ENCODE measurements at places on chromosomes 2 and 18.

GRCh38 chr2:174325373-174326160, 9.2 kb upstream of the SP9 start:
- DNase-seq, result no peak

- no peak for DNase-seq
These were observed 13.7 kb downstream of the PDCD1 start for GRCh38 chr2:241844831-241845578.

- no peak for DNase-seq
These were observed 51.3 kb downstream of the ZNF516 start for GRCh38 chr18:76443519-76444445.

DNA sequence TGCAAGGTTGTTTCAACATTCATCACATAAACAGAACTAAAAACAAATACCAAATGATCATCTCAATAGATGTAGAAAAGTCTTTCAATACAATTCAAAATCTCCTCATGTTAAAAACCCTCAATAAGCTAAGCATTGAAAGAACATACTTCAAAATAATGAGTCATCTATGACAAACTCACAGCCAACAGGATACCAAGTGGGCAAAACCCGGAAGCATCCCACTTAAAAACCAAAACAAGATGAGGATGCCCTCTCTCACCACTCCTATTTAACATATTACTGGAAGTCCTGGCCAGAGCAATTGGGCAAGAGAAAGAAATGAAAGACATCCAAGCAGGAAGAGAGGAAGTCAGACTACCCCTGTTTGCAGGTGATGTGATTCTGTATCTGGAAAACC, 992.2 kb upstream of the PIK3C3 start:
- DNase-seq, result no peak

- DNase-seq, result no peak
These were observed 28.0 kb downstream of the EMILIN2 start for GRCh38 chr18:2874765-2875164.

DNA sequence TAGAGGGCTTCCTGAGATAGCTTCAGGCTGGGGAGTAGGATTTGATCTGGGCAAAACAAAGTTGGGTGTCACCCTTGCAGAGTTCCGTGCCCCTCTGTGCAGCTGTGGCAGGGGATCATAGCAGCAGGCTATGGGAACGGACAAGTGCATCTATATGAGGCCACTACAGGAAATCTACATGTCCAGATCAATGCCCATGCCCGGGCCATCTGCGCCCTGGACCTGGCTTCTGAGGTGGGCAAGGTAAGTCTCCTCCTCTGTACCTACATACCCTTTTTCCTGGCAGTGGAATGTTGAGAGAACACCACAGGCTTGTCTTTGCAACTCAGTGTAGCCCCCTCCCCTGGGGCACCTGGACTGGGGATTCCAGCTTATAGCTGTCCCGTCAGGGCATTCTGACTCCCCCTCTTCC, 3.5 kb downstream of the WDR54 start:
- no peak for DNase-seq

DNA sequence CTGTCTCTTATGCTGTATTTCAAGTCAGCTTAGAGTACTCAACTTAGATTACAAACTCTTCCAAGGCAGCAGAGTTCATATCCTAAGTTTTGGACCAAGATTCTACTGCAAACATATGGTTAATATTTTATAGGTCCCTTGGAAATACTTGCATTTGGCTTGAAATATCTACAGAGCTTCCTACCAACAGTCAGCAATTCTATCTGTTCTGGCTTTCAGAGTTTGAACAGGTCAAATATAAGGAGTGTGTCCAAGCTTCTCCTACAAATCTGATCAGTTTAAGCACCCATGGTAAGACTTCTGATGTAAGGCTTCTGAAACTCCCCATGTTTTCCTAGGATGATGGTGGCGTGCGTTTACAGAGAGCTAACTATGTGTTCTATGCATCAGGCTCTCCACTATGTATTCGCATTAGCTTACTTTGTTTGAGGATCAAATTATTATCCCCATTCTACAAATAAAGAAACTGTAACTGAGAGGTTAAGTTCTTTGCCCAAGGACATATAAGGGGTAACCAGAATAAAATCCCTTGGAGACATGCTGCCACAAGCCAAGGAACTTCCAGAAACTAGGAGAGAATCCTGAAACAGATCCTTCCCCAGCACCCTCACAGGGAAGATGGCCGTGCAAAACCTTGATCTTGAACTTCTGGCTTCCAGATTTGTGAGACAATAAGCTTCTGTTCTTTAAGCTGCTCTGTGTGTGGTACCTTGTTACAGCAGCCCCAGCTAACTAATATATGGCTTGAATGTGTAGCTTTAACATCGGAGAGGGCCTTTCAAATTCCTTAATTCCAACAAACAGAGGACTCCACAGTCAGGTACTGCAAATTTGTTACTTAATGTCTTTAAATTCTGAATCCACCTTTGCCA, 55.1 kb downstream of the ATP8B1 start:
- no peak for DNase-seq

- DNase-seq, result no peak
These were observed 140.1 kb downstream of the HDAC4 start for GRCh38 chr2:239260546-239261327.

DNA sequence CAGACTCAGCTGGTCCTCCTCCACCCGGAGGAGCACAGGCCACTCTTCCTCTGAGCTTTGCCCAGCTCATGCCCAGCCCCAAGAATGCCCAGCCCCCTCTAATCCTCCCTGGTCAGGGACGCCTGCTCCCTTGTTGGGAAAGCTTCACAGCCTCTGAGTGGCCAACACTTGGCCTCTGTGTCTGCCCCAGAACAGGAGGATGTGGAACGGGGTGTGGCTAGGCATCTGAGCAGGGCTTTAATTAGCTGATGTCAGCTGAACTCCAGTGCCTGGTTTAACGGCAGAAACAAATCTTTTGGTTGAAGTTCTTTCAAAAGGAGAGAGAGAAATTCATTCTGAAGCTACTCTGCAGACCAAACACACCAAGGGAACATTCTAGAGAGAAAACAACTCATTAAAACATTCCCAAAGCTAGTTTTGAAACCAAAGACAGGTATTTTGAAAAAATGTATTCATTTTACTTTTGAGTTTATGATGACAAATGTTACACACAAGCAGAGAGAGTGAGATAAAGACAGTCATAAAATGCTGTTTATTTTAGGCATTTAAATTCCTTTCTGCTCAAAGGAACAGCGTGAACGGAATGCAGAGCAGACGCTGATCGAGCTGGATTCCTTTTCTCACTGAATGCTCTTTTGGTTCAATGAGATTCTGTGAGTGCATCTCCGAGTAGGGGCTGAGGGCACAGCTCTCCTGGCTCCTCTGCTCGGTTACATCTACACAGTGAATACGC, 63.8 kb downstream of the RTP5 start:
- DNase-seq, result no peak

- no peak for DNase-seq
These were observed 97.4 kb upstream of the FHL2 start for GRCh38 chr2:105496271-105496670.

- no peak for DNase-seq
These were observed 40.5 kb downstream of the HS6ST1 start for GRCh38 chr2:128277961-128278681.

- no peak for DNase-seq
These were observed 164.6 kb downstream of the CAMKMT start for GRCh38 chr2:44526352-44526751.

GRCh38 chr2:146477383-146477782, 1367.4 kb upstream of the ACVR2A start:
- no peak for DNase-seq

GRCh38 chr2:67783026-67783425, 279.8 kb downstream of the C1D start:
- DNase-seq, result no peak

- no peak for DNase-seq
These were observed 231.2 kb upstream of the RAB6C start for GRCh38 chr2:129748250-129748649.

GRCh38 chr2:179518830-179519229, 254.2 kb upstream of the SESTD1 start:
- DNase-seq, result no peak

DNA sequence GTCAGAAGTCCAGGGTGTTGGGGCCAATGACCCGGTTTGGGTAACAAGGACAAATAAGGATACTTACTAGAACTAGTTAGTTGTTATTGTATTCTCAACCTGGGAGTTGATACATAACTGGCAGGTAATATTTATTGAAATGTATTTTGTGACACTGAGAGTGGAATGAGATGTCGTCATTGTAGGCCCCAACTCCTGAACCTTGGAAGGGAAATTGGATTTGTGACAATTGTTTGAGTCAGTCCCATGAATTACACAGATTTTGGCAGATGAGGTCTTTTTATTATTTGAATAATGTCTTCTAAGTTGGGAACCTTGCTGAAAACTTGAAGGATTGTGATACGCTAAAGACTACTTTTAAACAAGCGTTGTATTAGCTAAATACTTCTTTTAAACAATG, 5.1 kb downstream of the TIMM21 start:
- DNase-seq, result no peak

- no peak for DNase-seq
These were observed 2.0 kb downstream of the CNNM4 start for GRCh38 chr2:96762529-96763311.

DNA sequence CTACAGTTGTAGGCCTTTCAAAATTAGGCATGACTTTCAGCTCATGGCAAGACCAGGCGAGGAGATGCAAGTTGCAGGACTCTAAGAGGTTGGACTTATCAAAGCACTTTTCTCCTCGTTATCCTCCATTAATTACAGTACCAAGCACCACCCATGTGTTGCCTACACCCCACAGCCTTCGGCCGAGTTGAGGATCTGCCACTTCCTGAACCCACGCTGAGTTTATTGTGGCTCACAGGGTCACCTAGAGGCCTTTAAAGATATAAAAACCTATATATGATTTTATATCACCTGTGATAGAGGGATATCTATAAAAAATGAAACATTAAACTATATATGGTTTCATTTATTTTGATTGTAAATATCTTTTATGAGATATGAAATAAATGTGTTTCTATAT, 2.6 kb downstream of the UGT1A10 start:
- no peak for DNase-seq

GRCh38 chr18:23099621-23100020, 35.7 kb upstream of the CABLES1 start:
- no peak for DNase-seq

Data from stimulated activated CD8-positive, alpha-beta memory T cell treated with anti-CD3 and anti-CD28 coated beads, Interleukin-4, amount 100 ng/mL, for 1 hour (primary cell).